ENCODE measurements at places on chromosomes 2 and 18.

GRCh38 chr18:5582076-5582475 is 38.3 kb upstream of the EPB41L3 start:
- no peak for DNase-seq

GRCh38 chr18:6732952-6733351 is 3.4 kb downstream of the ARHGAP28 start:
- no peak for DNase-seq

DNA sequence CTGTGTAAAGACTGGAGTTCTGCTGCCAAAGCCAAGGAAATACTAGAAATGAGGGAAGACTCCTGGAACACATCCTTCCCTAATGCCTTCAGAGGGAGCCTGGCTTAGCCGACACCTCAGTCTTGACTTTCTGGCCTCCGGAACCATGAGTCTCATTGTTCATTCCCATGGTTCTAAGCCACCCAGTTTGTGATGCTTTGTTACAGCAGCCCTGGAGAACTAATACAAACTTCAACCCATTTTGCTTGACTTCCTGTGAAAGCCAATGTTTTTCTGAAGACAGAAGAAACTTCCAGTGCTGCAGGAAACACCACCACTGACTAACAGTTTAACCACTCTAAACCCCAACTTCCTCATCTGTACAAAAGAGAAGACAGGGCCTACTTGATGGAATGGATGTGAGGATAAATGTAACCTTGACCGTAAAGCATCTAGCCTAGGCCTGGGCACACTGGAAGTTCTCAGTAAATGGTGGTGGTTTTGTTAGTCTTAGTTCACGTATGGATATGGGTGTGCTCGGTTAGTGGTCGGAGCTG is 85.9 kb upstream of the RFX8 start:
- DNase-seq, result no peak

DNA sequence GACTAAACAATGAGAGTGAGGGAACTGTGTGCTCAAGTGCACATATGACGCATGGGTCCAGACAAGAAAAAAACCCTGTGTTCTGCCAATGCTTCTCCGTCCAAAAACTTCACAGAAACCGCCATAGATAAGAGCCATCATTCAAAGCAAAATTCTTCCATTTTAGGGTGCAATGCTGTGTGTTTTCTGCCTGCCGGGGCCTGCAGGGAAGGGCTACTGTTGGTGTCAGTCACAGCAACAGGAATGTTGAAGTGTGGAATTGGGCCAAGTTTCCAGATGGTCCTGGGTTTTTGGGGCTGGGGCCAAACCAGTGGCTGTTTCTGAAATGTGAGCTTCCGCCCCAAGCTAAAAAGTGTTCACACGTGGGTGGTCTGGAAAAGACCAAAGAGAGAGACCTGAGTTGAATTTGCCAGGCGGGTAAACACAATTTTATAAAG is 677 bp upstream of the MC2R start:
- DNase-seq, result peak; percentile 68

GRCh38 chr2:11904029-11904428 is 157.6 kb downstream of the LPIN1 start:
- no peak for DNase-seq

DNA sequence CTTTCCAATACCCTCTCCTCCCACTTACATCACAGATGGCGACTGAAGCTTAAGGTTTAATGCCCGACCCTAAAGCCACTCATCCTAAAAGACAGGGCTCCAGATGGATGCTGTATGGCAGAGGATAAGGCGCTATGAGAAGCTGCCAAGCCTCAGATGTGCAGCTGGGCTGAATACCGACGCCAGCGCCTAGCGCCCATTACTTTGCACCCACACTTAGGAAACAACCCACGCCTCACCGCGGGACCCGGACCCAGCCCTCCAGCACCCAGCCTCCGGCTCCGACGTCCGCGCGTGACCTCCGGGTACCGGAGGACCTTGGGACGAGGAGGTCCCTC is 335 bp downstream of the TRAK2 start:
- no peak for DNase-seq

DNA sequence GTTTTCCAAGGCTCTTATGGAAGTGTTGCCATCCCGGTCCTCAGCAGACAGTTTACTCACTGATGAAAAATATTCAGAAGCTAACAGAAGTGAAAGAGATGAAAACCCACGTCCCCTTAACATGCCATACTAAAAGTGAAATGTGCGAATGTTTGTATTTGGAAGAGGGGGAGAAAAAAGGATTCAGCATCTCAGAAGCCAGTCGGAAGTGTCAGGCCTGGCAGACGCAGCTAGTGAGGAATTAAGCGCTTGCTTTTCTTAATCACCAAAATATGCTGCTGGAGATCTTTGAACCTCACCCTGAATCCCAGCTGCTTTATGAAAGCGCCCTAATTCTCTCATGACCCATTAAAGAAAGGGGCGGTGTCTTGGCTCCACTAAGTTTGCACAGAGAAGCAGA is 653.7 kb downstream of the DCDC2C start:
- DNase-seq, result no peak

GRCh38 chr2:226031647-226032501 is 632.4 kb downstream of the NYAP2 start:
- DNase-seq, result no peak

- no peak for DNase-seq
Observed at GRCh38 chr2:215423234-215423633, 12.6 kb downstream of the FN1 start.

DNA sequence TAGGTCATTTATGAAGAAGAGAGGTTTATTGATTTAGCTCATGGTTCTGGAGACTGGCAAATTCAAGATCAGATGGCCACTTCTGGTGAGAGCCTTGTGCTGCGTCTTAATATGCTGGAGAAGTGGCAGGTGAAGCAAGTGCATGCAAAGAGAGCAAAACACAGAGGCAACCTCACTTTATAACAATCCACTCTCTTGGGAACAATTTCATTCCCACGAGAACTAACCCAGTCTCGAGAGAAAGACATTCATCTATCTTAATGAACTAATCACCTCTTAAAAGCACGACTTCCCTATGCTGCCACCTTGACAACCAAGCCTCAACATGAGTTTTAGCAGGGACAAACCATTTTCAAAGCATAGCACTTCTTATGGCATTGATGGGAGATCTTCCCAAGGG is 186.5 kb upstream of the RASGRP3 start:
- DNase-seq, result no peak

- no peak for DNase-seq
Observed at GRCh38 chr2:19673213-19673791, 228.5 kb downstream of the TTC32 start.

GRCh38 chr18:36281936-36282335 is 15.6 kb upstream of the FHOD3 start:
- no peak for DNase-seq

- peak; percentile 68 for DNase-seq
Observed at GRCh38 chr2:130336877-130337734, 5.6 kb upstream of the IMP4 start.

GRCh38 chr18:6289843-6290242 is 124.9 kb downstream of the L3MBTL4 start:
- DNase-seq, result no peak

DNA sequence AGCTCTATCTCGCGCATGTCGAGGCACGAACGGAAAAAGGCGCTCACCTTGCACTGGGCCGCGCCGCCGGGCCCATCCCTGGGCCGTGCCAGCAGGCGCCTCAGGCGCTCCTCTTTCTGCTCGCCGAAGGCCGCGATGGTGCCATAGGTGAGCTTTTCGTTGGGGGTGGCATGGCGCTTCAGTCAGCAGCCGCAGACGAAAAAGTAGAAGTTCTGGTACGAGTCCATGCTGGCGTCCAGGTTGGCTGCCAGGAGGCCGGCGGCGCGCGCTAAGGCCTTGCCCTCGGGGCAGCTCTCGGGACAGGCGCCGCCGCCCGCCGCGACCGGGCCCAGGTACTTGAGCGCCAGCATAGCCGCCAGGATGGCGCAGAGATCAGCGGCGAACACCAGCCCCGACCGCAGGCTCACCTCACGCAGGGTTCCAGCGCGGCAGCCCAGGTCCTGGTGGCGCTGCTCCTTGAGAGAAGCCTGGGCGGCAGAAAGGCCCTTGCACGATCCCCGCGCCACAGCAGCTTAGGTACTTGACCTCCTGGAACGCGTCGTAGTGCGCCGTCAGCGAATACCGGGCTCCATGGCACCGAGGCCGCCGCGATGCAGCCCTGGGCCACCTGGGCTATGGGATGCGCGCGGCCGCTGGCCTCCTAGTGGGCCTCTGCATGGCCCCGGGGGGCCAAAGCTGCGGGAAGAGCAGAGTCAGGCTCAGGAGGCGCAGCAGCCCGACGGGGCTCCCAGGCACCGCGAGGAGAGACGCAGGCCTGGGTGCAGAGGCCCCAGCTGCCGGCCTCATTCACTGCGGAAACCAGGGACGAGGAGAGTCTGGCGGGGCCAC is 12.8 kb downstream of the ALPG start:
- no peak for DNase-seq

DNA sequence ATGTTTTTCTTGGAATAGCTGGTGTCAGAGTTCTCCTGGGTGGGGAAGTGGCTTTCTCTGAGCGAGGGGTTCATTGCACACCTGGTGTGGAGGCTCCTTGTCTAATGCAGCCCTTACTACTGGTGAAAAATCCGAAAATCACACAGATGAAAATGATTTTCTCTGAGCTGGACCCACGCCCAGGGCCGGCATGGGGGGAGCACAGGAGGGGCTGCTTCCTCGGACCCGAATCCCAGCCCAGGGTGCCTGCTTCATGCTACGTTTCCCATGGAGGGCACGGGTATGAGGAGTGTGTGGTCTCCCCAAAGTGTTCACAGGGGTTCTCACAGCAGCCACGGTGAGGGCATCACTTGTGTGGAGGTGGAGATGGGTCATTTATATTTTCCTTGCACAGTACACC is 288.0 kb upstream of the HDAC4 start:
- no peak for DNase-seq

GRCh38 chr18:10913919-10914318 is 235.4 kb downstream of the PIEZO2 start:
- DNase-seq, result no peak

DNA sequence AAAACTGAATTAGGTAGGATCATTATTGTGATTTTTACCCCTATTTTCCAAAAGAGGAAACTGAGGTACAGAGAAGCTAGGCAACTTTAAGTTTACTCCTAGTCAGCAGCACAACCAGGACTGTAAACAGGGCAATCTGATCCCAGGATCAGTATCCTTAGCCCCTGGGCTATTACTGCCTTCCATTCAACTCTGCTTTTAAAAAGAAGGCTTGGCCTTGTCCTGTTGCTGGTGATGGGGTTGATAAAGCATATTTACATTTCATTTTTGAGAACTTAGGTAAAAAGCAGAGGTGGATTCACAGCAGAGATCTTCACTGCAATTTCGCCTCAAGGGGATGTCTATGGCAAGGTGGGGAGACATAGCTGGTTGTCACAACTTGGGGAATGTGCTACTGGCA is 148.5 kb downstream of the GALNT14 start:
- DNase-seq, result no peak

DNA sequence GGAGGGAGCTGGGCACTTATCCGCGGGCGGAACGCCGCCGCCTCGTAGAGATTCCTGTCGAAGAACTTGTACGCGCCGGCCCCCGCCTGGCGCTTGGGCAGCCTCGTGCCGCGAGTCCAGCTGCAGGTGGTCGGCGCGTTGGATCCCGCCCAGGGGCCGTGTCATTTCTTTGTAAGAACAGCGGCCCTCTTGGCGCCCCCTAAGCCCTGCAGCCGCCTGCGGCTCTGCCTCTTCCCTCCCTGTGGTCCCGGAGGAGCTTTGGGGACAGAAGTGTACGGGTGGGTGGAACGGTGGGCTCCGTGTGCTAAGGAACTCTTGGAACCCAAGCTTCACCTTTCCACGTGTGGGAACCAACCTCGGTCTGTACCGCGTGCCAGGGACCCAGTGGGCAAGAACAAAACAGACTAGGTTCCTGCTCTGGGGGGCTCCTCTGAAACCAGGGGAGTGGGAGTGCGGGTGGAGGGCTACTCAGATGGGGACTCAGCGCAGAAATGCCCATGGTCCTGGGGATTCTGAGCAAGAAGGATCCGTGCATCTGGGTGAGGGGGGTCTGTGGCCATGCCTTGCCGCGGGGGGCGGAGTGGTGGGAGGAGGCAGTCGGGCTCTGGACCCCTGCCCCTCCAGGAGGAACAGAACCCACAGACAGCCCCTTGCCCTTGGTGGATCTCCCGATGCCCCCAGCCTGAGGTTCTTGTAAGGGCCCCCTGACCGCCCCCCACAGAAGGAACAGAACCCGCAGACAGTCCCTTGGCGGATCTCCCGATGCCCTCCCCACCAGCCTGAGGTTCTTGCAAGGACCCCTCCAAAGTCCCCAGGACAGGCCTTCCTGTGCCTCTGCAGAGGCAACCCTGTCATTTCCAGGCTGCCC is 1.5 kb downstream of the GPC1 start:
- no peak for DNase-seq

GRCh38 chr2:2657121-2657962 is 326.3 kb upstream of the MYT1L start:
- DNase-seq, result no peak

GRCh38 chr2:198375083-198375410 is 570.7 kb downstream of the PLCL1 start:
- no peak for DNase-seq

DNA sequence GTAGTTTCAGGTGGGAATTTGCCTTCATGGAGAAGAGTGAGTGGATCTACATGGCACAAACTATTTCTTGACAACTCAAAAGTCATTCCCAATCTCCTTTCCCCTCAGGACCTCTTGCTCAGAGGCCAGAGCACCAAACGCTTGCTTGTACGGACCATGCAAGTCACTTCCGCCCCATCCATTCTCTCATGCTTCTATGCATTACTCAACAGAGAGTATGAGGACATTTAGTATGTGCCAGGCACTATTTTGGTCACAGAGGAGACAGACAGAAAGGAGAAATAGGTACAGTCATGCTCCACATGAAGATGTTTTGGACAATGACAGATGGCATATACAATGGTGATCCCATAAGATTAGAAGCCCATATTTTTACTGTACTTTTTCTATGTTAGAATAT is 117.5 kb downstream of the ACTR3 start:
- no peak for DNase-seq

DNA sequence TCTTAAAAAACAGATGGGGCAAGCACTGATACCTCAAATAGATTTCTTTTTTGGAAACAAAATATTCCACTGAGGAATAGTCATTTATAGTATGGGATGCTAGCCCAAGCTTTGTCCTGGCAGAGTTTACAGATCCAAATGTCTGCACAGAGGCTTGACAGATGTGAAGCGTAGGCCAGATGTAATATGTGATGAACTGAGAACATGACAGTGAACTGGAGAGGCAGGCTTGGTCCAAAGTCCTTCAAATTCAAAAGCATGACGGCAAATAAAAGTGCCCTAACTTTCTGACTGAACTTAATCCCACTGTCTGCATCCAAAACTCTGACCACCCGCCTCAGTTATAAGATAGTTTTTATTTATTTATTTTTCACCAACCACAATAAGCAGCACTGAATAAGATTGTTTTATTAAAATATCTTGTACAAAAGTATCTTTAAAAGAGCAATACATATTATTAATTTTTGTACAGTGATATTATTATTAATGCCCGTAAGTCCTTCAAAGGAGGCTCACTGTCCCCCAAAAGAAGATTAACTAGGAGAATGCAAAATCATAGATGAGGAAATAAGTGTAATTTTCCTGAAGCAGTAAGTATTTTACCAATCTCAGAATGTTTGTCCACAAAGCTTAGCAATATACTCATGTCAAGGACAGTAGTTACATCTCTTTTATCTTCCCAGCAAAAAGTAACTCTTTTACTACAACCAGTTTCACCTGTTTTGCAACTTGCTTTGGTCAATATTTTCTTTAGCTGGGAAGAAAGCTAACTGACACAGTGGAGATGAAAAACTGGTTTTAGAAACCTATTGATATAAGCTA is 10.7 kb upstream of the SPOPL start:
- no peak for DNase-seq
